ENCODE measurements at places on chromosomes 1 and 21.

- DNase-seq: no peak
Observed at GRCh38 chr1:72371259-72372035, 89.1 kb upstream of the NEGR1 start.

GRCh38 chr1:221343607-221344006 is 398.3 kb downstream of the DUSP10 start:
- DNase-seq: no peak

DNA sequence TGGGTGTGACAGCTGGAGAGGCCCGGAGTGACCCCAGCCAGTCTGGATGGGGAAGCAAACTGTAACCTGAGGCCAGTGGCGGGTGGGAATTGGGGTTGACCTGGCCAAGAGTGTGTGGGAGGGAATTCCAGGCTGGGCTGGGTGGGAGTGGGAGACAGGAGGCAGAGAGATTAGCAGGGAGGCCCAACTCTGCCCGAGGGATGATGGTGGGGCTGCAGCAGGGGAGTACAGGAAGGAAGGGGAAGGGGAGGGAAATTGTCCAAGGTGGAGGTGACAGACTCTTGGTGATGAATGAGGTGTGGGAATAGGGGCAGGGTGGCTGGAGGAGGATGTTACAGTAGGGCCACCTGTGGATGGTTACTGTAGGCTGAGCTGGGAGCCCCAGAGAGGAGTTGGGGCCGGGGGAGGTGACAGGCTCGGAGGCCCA is 40.4 kb downstream of the HUNK start:
- DNase-seq: no peak

- DNase-seq: no peak
Observed at GRCh38 chr1:91684481-91685196, 184.0 kb downstream of the CDC7 start.

GRCh38 chr1:11538886-11539285 is 59.9 kb downstream of the DISP3 start:
- DNase-seq: no peak

DNA sequence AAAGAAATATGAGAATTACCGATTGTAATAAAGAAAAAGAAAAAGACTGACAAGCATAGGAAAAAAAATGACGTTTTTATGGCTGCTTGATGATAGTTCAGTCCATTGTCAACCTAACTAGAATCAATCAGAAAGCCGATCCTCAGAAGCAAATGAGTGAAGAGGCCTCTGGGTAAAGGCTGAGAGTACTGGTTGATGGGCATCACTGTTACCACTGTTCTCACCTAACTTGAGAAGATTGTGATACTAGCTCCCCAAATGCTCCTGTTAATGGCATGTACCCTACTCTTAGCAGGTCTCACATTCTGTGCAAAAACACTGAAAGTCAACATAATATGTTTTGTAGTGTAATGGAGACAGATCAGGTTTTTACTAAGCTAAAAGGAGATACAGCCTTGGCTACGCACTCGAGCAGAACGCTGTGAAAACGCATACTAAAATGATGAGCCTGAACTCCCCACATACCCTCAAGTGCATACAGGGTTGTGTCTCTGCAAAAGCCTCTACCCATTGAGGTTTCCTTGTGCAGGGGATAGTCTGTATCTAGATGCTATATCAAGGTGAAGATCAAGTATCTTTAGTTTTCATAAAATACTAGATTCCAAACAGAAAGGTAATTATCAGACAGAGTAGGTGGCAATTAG is 554.6 kb downstream of the SMYD3 start:
- DNase-seq: no peak

DNA sequence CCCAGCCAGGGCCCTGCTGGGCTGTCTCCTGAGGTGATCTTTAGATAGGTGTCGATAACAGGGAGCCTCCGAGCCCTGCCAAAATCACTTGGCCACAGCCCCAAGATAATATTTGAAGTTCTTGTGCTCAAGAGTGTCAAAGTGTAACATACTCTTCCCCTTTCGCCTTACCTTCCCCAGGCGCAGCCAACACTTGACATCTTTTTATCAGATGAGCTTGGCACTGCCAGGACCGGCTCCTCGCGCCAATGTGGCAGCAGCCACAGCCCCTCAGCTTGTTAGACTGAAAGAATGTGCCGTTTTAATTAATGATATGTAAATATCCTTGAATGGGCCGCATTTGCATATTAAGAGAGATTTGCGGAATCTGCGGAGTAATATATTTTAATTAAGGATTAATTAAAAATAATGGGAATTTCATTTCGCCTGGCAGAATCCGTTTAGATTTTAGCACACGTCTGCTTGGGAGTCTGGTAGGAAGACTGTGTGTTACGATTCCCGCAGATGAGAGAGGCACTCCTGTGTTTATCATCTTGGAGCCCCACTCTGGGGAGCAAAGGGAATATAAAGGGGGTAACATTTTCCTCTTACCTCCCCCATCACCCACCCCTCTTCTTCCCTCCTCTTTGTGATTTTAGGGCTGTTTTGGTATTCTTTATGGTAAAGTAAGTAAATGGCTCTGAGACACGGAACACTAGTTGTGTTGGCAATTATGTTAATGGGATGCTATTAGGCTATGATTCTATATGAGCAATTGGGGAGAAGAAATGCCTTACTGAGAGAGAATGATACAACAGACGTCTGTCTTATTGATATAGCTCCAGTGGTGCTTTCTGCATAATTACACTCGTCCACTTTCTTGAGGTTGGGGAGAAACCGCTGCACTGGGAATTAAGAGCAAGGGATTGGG is 109.8 kb downstream of the PBX1 start:
- DNase-seq: no peak

- DNase-seq: peak; percentile 59
Observed at GRCh38 chr1:15430787-15431570, 7.3 kb upstream of the CTRC start.

DNA sequence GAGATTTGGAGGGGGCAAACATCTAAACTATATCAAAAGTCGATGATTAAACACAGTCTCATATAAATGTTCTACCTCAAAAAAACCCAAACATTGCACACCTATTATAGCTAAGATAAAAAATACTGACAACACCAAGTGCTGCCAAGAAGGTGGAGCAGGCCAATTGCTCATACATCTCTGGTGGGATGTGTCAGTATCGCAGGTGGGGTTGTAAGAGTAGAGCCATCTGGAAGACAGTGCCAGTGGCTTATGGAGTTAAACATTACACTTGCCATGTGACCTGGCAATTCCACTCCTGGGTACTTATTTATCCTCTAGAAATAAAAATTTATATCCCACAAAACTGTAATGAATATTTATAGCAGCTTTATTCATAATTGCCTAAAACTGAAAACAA is 213.4 kb downstream of the DISC1 start:
- no peak for DNase-seq

GRCh38 chr1:17893891-17894631 is 138.9 kb downstream of the ACTL8 start:
- no peak for DNase-seq

DNA sequence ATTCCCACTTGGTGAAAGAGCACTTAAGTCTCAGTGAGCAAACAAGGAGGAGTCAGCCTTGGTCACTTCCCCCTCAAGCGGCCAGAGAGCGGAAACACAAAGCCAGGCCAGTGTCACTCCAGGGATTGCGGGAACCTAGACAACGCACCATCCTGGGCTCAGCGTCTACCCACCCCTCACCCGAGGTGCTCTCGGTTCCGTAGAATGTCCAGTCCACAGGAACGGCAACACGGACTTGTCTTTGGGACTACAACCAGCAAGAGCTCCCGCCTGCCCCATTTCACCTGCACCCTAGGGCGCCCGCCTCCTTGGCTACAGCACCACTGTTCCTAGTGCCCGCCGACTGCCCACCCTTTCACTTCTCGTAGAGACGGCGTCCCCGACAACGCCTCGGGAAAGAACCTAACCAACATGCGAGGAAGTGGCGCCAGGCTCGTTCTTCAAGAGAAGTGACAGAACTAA is 509 bp downstream of the GDAP2 start:
- no peak for DNase-seq

GRCh38 chr1:151290709-151291303 is 8.7 kb downstream of the ZNF687 start:
- DNase-seq: no peak

DNA sequence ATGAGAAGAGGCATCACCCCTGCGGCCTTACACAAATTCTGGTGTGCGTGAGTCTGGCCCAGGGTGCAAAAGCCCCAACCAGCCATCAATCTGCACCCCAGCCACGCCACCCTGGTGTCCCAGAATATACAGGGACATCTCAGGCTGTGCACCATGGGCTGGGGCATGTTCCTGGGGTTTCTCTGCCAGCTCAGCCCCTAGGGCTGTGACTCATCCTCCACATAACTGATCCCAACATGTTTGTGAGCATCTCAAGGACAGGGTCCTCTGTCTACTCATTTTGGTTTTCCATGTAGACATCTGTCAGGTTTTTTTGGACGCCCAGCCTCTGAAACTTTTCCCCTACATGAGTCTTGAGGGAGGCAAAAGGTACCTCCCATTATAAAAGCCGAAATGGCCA is 511 bp downstream of the ZNF683 start:
- DNase-seq: no peak

DNA sequence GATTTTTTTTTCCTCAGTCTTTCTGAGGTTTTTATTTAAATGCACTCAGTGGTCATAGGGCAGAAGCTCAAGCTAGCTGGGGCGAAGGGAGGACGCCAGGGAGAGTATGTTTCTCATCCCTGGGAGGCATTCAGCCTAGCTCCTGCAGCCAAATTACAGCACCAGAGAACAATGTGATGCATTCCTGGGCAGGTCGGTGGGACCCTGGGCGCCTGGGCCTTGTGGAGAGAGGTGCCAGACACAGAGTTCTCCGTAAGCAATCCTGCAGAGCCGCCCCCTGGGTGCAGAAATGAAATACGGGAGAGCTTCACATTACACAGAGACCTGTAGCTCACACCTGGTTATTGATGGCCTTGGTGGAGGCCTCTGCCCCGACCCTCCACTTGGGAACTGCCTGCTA is 15.5 kb downstream of the WNT2B start:
- DNase-seq: no peak

DNA sequence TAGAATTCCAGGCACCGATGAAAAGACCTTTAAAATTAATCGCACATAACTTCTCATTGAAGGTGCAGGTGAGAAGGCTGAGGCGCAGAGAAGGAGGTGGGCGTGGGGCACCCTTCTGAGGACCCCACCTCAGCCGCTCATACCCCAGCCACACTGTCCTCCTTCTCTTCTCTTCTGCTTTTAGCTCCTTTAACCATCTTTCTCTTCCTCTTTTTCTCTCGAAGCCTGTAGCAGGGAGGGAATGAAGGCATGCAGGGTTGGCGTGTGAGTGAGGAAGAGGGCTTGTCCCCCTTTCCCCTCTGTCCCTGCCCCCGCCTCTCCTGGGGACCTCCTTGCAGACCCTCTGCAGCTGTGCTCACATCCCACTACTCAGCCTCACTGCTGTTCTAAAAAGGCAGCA is 57.8 kb upstream of the CACNA1E start:
- no peak for DNase-seq

GRCh38 chr1:84936116-84936810 is 43.3 kb upstream of the LPAR3 start:
- no peak for DNase-seq

- DNase-seq: no peak
Observed at GRCh38 chr1:109931189-109931731, 20.6 kb downstream of the CSF1 start.

GRCh38 chr1:210597555-210598134 is 268.9 kb downstream of the HHAT start:
- DNase-seq: no peak

DNA sequence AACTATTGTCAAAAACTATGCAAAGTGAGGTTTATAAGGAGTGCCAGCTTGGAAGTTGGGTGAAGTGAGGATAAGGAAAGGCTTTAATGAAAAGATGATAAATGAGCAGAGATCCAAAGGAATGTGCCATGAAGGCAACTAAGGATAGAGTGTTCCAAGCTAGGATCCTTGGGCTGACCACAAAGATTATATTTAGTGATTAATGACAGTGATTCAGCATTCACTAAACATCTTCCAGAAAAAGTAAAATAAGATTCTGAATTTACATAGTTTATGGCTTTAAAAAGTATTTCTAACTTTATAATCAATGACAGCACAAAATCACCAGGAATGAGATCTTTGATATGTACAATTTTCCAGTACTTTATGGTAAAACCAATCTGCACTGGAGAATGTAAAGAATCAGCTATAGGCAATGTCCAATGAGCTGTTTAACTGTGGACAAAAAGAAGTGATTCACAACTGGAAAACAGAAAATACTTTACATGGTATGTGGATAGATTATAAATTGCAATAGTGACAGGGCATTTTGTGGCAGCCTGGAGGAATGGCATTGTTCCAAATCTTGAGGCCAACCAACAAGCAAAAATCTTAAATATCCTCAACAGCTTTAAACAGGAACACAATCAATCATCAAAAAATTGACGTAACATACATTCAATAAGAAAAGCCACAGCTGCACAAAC is 91.2 kb upstream of the KCTD3 start:
- no peak for DNase-seq

DNA sequence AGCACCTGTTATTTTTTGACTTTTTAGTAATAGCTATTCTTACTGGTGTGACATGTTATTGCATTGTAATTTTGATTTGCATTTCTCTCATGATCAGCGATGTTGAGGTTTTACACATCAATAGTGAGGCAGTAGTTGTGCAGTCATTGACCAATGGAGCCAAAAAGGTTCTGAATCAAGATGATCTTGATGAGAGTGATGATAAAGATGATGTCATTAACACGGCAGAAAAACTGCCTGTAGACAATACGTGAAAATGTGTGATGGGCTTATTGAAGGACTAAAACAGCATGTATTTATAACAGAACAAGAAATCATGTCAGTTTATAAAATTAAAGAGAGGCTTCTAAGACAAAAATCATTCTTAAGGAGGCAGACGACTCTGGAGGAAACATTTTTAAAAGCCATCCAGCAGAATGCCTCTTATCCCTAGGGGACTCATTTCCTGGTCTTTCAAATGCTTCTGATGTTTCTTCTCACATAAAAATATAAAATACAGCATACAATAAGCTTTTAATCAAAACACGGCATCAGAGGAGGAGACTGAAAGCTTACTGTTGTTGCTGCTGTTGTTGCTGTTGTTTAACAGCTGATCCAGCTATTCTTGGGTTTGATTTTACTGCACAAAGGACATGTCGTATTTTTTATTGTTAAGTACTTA is 400.3 kb downstream of the LTN1 start:
- no peak for DNase-seq

DNA sequence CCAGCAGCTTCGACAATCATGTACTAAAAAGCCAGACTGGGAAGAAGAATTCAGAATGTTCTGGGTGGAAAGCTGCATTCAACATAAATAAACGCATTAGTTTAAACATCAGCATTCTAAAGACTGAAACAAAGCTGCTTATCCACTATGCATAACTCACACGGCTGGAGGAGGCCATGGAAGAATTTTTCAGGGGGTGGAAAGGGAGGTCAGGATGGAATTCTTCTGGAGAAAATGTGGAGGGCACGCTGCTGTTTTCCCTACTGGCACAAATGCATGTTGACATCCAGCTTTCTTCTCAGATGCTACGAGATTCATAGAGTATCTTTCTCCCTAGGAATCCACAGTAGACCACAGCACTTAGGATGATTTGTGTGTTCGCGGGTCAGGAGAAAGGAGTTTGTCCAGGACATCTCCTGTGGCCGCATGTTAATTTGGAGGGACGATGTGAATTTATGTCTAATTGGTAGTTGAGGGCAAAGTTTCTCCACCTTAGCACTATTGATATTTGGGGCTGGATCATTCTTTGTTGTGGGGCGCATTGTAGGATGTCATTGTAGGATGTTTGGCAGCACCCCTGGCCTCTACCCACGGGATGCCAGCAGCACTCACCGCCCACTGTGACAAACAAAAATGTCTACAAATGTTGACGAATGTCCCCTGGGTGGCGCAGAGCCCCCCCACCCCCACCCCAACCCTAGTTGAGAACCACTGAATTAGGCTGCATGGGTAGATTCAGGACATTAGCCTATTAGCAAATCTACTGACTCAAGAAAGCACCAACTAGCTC is 86.5 kb upstream of the KAZN start:
- no peak for DNase-seq

- no peak for DNase-seq
Observed at GRCh38 chr1:180916012-180916770, 3.5 kb downstream of the KIAA1614 start.

Measured in activated T-helper 1 cell treated with Interleukin-2 at 50 U/mL for 16 hours (primary cell).